Stimulated activated CD4-positive, alpha-beta T cell treated with anti-CD3 and anti-CD28 coated beads, Interleukin-1b, Interleukin-23, amount 100 ng/mL, for 4 hours (primary cell): ENCODE measurements at places on chromosomes 5 and 9.

GRCh38 chr5:30475429-30475828 lies 718.1 kb upstream of the CDH6 start:
- no peak for DNase-seq

GRCh38 chr5:168254013-168254693 lies 37.3 kb upstream of the WWC1 start:
- DNase-seq = no peak

DNA sequence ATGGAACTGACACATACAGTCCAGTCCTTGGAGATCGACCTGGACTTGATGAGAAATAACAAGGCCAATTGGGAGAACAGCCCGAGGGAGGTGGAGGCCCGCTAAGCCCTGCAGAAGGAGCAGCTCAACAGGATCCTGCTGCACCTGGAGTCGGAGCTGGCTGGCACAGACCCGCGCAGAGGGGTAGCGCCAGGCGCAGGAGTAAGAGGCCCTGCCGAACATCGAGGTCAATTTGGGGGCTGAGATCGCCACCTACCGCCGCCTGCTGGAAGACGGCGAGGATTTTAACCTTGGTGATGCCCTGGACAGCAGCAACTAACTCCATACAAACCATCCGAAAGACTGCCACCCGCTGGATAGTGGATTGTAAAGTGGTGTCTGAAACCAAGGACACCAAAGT lies 1610.1 kb upstream of the ACO1 start:
- no peak for DNase-seq

- no peak for DNase-seq
Observed at GRCh38 chr5:172554562-172554961, 86.5 kb upstream of the NEURL1B start.

GRCh38 chr9:113828221-113828620 lies 47.9 kb upstream of the ZNF618 start:
- no peak for DNase-seq

GRCh38 chr5:173888473-173889131 lies 453 bp downstream of the CPEB4 start:
- DNase-seq = peak; percentile 6

DNA sequence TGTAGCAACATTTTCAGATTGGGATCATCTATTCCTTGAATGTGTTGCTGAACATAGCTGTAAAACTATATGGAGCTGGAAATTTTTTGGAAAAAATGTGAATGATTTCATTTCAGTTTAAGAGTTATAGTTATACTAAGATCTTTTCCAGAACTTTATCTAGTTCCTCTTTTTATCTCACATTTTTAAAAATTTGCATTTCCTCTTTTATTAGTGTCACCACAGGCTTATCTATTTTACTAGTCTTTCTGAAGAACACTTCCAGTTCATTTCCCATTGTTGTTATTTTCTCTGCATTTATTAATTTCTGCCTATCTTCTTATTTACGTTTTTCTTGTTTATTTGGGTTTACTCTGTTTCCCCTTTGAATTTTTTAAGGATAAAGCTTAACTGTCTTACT lies 46.0 kb upstream of the FSTL4 start:
- DNase-seq = no peak

GRCh38 chr9:101388507-101388993 lies 3.7 kb upstream of the BAAT start:
- no peak for DNase-seq

DNA sequence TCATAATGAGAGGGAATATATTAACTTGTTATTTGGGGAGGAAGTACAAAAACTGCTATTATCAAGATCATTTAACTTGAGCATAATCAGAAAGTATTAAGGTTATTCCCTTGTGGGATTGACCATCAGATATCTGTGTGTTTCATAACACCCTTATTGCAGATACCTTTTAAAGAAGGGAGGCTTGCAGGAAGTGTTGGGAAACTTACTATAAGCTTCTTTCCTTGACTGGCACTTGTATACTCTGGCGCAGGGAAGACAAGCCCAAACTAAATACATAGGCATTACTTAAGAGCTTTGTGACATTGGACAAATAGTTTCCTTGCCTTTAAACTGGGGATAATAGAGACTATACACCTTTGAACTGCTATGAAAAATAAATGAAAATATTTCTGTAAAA lies 50.9 kb downstream of the PIK3R1 start:
- no peak for DNase-seq

- DNase-seq = no peak
Observed at GRCh38 chr5:88862547-88863175, 20.3 kb downstream of the MEF2C start.

DNA sequence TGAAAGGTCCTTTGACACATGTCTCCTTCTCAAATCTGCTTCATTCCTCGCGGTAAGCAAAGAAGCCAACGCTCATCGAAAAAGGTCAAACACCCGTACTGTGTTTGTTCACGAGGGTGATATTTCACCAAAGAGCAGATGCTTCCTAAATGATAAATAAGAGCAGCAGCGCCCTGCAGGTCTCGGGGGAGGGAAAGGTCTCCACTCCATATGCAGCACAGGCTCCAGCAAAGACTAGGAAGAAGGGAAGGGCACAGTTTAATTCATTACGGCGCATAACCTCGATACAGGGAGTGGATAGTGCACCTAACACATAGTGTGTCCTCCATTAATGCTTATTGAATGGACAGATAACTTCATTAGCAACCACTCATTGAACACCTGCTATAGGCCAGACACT lies 593.3 kb downstream of the CDK5RAP2 start:
- no peak for DNase-seq
